Activated T-cell treated with anti-CD3 and anti-CD28 coated beads for 24 hours (primary cell): ENCODE measurements at places on chromosomes 5 and 9.

DNA sequence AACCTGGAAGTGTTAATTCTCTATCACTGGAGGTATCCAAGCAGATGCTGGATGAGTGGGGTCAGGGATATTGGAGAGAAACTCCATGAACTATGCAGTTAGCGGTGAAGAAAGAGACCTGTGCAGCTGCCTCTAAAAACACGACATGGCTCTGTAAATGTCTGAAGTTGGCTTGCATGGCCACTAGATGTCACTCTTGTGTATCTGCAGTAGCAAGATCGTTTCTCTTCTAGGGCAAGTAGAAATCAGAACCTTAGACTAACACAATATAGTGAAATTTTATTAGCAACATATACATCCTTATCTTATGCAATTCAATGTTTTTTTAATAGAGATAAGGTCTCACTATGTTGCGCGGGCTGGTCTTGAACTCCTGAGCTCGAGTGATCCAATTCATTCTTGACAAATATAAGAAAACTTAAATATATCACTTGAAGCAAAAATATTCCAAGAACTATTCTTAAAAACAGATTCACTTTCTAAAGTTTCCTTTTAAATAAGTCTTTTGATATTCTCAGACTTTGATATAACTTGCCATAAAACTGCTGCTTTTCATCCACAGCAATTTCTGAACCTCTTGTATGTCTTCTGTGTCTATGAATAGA lies 2.9 kb downstream of the OR2S2 start:
- peak; percentile 38 for DNase-seq

- no peak for DNase-seq
Observed at GRCh38 chr9:135547756-135548736, 2.1 kb downstream of the OBP2A start.

DNA sequence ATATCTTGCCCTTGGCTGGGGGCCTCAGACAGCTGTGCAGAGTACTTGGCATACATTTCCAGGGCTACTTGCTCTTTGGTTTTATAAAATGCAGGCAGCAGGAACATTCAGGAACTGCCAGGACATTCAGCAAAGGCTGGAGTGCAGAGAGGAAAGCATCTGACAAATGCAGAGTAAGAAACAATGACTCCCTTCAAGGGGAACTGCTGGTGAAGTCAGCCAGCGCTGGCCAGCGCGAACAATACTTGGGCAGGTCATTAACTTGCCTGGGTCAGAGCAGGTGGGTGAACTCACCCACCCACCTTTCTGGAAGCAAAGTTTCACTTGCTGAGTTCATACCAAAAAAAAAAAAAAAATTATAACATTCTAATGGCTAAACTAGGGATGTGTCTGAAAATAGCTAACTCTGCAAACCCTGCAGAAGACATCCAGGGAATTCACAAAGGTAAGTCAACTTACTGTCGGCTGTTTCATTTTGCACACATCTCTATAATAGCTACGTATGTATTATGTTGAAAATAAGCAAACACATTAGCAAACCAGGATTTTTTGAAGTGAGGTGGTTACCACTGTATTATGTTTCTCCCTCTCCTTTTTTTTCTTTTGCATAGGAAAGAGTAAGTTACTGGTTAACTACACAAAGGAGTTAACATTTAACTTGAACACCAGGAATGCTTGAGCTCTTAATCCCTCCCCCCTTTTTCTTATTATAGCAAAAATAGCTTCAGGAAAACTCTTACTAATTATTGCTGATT lies 152.2 kb downstream of the GLIS3 start:
- no peak for DNase-seq

DNA sequence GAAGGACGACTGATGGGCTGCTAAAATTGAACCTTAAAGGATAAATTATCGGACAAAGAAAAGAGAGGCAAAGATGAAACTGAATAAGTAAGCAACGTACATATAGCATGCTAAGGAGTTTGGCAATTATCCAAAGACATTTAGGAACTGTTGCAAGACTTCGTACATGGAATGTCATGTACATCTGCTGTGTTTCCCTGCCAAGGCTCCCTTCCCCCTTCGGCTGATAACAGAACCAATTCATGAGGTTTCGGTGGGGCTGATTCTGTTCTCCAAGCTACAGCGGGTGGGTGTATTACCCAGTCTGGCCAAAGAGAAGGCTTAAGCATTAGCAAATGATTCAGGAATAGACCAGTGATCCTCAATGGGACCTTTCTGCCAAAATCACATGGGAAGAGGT lies 190.9 kb upstream of the FREM1 start:
- DNase-seq, result no peak

GRCh38 chr5:124537107-124537506 lies 209.3 kb downstream of the ZNF608 start:
- DNase-seq, result no peak

GRCh38 chr5:175464942-175465233 lies 13.5 kb upstream of the SFXN1 start:
- DNase-seq, result no peak

DNA sequence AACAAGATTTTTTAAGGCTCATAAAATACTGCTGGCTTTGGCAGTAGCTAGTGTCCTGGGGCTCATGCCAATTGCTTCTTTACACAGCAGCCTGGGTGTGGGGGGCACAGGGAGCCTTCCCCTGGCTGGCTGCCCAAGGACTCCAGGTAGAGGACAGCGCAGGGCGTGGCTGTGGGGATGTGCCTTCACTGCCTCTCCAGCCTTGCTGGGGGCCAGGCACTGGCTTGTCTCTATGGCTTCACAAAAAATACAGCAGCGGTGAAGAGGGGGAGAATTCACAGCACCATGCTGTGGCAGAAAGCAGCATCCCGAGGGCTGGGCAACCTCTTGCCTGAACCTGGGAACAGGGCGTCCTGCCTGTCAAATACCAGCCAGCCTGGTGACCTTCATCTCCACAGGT lies 57.4 kb downstream of the DAP start:
- DNase-seq, result no peak

- no peak for DNase-seq
Observed at GRCh38 chr5:152358861-152359568, 46.1 kb downstream of the NMUR2 start.

DNA sequence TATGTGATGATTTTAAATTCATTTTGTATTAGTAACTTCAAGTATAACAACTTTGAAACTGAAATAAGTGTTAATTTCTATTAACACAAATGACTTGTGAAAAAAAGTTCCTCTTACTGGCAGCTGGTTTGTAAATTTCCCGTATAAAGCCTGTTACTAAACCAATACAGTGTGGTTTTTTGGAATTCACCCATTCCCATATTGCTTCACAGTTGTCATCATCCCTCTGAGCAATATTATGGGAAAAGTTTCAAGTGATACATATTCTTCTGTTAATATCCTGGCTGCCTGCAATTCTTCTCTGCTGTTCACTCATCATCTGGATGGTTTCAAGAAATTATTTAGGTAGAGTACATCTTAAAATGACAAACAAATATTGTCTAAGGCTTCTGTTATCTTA lies 1185.1 kb upstream of the C9orf72 start:
- no peak for DNase-seq

DNA sequence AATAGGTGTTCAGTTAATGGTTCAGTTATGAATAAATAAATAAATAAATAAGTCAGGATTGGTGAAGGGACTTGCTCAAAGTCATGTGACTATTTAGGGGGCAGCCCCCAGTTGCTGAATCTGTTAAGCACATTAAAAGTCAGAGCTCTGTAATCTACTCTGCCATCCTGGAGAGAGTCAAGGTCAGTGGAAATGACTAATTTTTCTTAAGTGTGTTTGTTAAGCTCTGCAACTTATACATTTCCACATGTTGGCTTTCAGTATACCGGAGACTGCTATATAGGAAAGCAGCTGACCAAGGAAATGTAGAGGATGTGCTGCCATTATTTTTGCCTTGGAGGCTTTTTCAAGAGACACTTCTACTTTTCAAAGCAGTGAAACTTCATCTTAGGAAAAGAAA lies 57.9 kb downstream of the KIAA1958 start:
- no peak for DNase-seq

DNA sequence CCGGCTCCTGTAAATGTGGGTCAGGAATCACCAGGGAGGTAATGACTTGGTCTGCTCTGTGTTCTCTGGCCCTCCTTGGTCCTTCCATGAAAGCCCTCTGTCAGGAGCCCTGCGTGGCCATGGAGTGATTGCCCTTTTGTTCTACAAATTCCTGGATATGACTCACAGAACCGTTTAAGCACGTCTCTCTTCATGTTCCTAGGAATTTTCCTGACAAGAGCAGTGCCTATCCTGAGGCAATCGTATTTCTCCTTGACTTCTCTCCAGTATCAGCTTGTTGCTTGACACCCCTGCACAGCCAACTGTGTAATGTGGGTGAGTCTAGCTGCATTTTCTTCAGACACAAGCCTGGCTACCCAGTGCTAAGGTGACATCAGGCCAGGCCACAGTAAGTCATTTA lies 274.3 kb upstream of the ZNF462 start:
- no peak for DNase-seq

DNA sequence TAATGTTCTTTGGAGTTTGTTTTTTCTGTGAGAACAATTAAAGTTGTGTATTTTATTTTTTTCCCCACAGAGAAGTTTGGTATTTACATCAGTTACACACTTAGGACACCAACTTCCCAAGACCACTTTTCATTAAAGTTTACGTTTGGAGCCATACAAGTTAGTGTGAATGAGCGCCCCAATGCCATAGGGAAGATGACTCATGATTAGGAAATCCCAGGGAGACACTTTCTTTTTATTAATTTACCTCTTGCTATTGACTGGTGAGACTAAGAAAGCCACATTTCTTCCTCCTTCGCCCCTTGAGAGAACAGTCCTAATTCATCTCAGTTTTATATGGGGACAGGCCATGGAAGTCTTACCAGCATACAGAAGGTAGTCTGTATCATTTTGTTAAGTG lies 57.1 kb downstream of the EDIL3 start:
- no peak for DNase-seq

DNA sequence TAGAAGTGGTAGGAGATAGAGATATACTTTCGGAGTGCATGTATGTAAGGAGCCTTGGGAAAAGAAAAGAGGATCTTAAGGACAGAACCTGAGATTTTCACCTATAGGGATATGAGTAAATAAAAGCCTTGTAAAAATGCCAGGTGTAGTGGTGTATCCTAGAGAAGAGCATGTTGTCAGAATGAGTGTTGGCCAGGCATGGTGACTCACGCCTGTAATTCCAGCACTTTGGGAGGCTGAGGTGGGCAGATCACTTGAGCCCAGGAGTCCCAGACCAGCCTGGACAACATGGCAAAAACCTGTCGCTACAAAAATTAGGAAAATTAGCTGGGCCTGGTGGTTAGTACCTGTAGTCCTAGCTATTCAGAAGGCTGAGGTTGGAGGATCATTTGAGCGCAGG lies 76.0 kb downstream of the IPO11 start:
- no peak for DNase-seq

DNA sequence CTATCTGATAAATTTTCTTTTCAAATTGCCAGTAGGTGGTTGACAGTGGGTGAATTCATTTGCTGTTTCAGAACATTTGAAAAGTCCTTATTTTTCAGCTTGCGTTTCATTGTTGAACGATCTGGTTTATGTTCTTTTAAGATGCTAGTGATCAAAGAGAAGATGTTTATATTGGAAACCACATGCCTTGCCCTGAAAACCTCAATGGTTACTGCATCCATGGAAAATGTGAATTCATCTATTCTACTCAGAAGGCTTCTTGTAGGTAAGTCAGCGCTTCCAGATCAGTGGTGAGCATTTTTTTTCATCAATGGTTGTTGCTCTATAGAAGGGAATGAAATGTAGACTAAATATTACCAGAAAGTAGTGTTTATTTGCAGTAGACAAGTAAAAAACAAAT lies 16.6 kb upstream of the CAVIN4 start:
- DNase-seq, result no peak

GRCh38 chr5:111810112-111810511 lies 53.1 kb upstream of the NREP start:
- DNase-seq, result no peak
